ENCODE measurements at places on chromosomes 4 and X.

DNA sequence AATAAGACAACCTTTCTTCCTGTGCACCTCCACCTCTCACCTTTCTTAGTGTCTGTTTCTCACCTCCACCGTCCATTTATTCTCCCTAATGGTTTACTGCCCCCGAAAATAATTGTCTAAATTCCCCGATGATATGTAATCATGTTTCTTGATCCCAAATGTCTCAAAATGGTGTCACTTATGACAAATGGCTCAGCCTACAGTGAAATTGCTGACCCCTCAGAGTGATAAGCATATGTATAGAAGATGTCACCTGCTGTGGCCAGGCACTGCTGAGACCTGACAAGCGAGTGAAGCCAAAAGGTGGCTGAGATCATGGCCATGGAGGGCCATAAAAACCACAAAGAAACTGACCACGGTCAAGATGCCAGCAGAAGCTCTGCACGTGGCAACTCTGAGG is 35.7 kb downstream of the MSL3 start:
- no peak for DNase-seq

DNA sequence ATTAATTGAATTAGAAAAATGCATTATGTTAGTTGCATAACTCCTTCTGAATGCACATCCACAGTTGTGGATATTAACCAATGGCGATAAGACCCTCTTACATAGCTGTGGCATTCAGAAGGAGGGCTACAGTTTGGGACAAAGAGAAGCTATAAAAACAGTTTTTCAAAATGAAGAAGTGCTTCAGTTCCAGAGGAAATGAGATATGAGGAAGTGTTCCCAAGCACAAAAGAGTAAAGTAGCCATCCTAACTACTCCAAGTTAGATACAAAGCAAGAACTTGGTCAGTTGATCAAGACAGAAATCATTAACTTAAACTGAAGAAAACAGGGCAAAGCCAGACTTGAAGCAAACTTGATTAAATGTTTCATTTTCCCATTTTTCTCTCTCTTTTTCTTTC is 17.2 kb upstream of the ADGRL3 start:
- DNase-seq, result no peak

DNA sequence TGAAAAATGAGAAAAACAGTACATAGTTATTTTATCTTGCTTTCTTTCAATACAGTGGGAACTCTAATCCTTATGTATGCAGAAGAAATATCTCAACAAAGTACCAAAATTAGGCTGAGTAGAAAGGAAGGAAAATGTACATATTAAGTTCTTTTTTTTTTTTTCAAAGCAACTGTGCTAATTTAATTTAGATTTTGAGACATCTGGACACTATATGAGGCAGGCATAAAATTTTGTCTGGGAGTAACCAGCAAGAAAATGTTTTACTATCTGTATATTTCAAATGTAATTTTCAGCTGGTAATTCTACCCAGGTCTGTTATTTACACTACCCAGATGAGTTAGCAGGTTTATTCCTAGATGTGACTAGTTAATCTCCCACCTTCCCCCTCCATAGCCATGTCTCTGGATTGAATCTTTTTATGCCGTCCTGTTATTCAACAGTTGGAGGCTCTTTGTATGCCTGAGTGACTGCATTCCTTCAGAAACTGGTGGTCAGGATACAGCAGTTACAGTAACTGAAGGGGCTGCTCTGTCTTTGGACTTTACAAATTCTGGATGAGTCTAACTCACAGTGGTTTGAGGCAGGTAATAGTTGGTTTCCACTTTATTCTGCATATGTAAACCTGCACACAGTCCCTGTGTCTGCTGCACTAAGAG is 633.6 kb downstream of the PCDH18 start:
- DNase-seq, result no peak

DNA sequence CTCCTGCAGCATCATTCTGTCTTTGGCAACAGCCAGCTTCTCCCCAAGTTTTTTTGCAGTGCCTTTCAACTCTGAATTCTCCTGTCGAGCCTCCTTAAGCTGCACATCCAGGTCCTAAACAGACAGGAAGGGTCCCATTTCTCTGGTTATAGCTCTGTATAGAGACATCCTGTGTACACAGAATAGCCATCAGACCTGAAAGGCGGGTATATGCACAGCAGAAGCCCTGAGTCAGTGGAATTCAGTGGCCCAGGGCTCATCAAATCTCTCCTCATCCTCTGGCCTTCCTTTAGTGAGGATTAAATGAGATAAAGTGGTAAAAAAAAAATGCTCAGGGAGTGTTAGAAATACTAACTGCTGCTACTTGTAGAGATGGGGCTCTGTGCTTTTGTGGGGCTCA is 73.8 kb downstream of the FAM184B start:
- no peak for DNase-seq

DNA sequence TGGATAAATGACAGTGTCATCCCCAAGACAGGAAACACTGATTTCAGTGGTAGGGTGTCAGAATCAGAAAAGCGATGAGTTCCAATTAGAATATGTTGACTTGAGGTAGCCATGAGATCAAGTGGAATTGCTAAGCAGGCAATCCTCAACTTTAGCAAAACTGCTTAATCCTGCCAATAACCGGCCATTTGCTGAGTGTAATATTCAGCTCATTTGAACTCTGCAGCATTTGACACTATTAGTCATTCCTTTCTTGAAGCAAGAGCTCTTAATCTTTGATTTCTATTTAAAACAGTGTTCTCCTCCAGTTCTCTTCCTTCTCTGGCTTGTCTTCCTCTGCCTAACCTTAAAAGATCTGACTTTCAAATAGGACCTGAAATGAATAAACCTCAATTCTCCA is 68.7 kb upstream of the DCLK2 start:
- DNase-seq, result no peak

Data from nucleus accumbens (tissue), 56 donors.